Erythroblast (primary cell): ENCODE measurements at places on chromosomes 5 and 9.

GRCh38 chr5:133147815-133148567, 96.2 kb downstream of the HSPA4 start:
- DNase-seq = no peak

DNA sequence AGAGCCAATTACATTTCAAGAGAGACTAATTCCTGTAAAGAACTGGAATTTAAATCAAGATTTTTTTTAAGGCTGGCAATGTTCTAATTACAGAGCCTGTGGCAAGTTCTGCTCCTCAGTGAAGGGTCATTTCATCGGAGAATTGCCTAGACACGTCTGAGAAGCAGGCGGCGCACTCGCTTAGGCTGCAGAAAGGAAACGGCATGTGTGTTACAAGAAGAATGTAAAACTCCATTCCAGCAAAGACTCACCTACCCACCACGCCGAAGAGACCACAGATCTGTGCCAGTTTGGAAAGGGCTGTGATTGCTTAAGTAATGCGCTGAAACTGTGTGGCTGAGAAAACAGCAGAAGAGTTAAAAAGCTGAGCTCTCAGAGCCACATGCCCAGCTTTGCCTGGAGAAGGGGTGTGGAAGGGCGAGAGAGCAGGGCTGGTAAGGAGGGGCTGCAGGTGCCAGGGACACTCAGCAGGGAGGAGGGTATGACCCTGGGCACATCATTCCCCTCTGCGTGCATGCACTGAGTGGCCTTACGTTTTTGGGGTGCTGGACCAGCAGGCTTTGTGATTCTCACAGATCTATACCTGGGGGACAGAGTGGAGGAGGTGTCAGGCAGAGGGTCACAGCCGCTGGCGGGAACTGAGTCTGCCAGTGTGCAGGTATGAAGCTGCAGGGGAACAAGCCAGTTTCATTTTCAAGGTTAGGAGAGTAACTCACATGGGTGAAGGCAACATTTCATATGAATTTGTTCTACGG, 17.8 kb upstream of the SLC25A51 start:
- no peak for DNase-seq

- no peak for DNase-seq
These were observed 51.3 kb downstream of the DPYSL3 start for GRCh38 chr5:147458581-147458980.

DNA sequence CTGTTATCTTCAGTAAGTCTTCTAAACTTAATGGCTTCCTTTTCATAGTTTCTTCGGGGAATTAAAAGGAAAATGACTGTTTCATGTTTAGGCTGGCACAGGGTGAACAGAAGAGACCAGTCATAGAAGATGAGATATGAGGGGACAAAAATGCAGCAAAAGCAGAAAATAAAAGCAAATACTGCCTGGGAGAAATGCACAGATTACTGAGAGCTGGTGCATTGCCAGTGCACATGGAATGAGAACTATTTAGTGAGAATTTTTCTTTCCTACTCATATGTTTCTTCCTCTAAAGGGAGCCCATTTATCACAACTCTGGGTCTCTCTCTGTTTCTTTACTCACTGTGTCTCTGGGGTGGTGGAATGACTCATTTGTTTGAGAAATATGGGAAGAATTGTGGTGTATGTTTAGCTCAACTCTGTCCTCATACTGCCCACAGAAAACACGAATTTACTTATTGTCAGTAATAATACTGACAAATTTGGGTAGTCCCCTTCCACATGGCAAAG, 25.9 kb upstream of the ANKRD55 start:
- DNase-seq = no peak

DNA sequence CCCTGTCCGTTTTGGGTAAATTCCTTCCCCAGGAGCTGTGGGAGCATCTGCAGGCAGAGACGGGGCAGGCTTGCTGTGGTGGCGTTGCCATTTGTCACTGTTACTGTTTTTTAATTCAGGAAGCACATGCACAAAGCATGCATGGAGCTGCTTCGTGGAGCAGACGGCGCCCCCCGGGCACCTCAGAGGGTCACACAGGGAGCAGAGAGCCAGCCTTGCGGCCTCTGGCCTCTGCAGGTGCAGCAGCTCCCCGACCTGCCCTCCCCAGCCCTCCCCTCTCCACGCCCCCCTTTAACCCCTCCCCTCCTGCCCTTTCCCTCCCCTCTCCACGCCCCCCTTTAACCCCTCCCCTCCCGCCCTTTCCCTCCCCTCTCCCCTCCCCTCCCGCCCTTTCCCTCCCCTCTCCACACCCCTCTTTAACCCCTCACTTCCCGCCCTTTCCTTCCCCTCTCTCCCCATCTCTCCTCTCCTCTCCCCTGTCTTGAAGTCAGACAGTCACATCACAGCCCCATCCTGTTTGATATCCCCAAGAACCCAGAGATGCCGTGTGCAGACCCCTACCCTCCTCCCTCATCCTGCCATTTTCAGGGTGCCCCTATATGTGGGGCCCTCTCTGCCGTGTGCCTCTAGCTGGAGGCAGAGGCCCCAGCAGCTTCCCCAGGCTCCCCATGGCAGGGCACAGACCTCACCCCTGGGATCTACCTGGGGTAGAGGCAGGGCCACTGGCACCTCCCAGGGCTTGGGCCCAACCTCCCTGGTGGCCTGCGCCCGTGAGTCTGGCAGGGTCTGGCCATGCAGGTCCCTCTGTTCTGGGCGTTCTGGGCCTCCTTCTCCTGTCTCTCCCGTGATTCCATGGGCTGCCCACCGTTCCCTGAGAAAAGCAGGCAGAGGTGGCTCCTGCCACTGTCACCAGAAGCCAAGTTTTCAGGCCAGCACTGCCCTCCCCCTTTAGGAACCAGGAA, 29.6 kb upstream of the UBAC1 start:
- peak; percentile 78 for DNase-seq

GRCh38 chr5:147437161-147437596, 72.7 kb downstream of the DPYSL3 start:
- DNase-seq = no peak

DNA sequence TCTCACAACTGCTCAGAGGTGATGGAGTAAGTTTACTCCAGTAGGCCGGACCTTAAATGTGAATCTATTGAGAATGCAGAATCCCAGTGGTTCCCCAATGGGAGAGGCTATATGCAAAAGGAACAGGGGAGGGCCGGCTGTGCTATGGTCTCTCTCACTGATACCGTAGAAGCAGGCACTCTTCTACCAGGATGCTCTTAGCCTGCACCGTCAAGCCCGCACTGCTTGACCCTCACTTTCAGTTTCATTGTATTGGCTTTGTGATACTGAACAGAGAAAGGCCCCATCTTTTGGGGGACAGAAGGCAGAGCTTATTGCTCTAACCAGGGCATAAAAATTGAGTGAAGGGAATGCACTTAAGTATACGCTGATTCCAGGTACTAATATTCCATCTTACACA, 615.0 kb upstream of the RGMB start:
- no peak for DNase-seq

GRCh38 chr5:81537905-81538547, 144.1 kb upstream of the ACOT12 start:
- DNase-seq = no peak

DNA sequence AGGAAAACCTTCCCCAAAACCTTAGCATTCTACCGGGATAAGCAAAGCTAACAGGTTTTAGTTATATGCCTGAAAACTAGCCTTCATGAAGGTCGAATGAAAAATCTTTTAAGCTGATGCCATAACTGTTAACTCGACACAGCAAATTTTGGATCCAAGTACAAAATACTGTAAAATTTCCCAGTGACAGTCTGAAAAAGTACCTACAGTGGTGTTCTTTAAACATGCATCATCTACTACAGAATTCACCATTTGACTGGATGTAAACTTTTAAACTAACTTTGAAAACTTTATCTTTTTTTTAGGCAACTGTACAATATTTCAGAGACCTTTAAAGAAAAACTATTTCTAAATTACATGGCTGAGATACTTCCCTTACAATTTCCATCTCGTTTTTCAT, 791 bp downstream of the RAPGEF6 start:
- peak; percentile 61 for DNase-seq

DNA sequence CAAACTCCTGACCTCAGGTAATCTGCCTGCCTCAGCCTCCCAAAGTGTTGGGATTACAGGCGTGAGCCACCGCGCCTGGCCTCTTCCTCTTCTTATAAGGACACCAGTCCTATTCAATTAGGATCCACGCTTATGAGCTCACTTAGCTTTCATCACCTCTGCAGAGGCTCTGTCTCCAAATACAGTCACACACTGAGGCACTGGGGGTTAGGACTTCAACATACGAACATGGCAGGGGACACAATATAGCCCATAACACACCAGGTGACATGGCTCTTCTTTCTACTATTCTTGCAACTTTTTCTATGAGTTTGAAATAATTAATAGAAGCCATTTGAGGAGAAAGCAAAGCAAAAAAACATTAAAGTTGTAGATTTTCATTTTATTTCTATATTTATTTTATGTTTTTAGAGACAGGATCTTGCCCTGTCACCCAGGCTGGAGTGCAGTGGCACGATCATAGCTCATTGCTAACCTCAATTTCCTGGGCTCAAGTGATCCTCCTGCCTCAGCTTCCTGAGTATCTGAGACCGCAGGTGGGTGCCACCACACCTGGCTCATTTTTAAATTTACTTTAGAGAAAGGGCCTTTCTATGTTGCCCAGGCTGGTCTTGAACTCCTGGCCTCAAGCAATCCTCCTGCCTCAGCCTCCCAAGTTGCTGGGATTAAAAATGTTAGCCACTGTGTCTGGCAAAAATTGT, 6.0 kb upstream of the PRRT1B start:
- no peak for DNase-seq

DNA sequence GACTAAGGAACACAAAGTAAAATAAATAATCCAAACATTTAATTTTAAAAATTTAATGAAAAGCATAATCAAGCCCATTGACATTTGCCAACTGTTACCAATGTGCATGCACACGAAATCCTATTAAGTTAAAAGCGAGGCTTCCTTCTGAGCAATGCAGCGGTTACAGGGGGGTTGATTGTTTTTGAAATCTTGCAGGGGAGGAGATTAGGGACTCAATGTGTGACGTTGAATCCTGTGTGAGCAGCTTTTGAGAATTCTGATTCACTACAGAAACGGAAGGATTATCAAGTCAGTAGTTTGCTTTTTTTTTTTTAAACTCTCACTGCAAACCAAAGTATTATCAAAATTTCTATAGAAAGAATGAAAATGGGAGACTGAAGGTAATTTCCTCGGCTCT, 109.5 kb downstream of the PRKACG start:
- no peak for DNase-seq

DNA sequence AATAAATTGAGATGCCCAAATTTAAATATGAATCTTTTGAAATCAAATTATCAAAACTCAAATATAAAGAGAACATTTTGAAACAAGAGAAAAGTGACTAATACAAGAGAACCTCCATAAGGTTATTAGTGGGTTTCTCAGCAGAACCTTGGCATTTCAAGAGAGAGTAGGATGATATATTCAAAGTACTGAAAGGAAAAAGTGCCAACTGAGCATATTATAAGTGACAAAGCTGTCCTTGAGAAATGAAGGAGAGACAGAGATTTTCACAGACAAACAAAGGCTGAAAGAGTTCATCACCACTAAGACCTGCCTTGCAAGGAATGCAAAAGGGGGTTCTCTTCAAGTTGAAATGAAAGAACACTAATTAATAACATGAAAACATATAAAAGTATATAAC, 366.0 kb downstream of the HINT1 start:
- no peak for DNase-seq

- no peak for DNase-seq
These were observed 161.5 kb downstream of the EBF1 start for GRCh38 chr5:158938200-158938599.

GRCh38 chr5:113598926-113599325, 85.4 kb downstream of the YTHDC2 start:
- no peak for DNase-seq

- no peak for DNase-seq
These were observed 8.5 kb upstream of the ACSL6 start for GRCh38 chr5:132019857-132020555.

DNA sequence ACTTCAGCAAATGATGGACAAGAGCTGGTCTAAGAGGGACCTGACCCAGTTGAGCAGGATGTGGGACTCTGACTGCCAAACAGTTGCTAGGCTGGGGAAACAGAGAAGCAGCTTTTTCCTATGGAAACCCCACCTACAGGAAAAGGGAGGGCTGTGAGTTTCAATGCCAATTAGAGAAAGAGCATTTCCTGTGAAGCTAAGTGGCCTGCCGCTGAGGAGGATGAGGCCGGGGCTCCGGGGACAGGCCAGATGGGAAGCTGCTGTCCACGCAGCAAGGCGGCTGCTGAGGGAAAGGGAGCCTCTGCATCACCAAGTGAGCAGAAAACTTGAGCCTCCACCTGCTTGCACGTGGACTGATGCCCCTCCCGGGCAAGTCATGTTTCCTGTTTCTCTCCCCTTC, at the start of gene PCDH12:
Gene PCDH12 (minus strand): TSS at position 90 of the 400 bp plus-strand sequence. CDS start 351 bp downstream, outside the sequence.
- DNase-seq = no peak

GRCh38 chr9:15553528-15553898, 670 bp downstream of the CCDC171 start:
- no peak for DNase-seq

- peak; percentile 57 for DNase-seq
These were observed 639.0 kb downstream of the CCDC171 start for GRCh38 chr9:16191691-16192402.

- DNase-seq = no peak
These were observed 430.9 kb downstream of the CHSY3 start for GRCh38 chr5:130335117-130335516.

- DNase-seq = peak; percentile 7
These were observed 8.3 kb downstream of the DCTN4 start for GRCh38 chr5:150750469-150750868.

DNA sequence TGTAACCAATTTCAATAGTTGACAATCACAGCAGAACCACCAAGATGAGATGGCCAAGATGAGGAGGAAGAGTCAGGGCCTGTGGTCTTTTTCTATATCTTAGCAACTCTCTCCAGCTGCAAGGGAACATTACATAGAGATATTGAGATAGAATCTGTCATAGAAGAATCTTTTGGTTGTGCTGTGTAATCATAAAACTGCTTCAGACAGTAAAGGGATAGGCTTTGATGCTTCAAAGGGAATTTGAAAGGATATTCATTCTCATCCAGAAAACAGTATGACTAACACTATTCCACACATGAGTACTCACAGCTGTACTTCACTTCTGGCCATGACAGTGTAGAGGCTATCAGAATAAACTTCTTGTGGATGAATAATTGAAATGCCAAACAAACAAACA, 145.9 kb downstream of the YIPF5 start:
- no peak for DNase-seq

- DNase-seq = no peak
These were observed 284.5 kb downstream of the RFX3 start for GRCh38 chr9:3241290-3241689.

- no peak for DNase-seq
These were observed 29.7 kb downstream of the MTMR12 start for GRCh38 chr5:32283061-32283460.

DNA sequence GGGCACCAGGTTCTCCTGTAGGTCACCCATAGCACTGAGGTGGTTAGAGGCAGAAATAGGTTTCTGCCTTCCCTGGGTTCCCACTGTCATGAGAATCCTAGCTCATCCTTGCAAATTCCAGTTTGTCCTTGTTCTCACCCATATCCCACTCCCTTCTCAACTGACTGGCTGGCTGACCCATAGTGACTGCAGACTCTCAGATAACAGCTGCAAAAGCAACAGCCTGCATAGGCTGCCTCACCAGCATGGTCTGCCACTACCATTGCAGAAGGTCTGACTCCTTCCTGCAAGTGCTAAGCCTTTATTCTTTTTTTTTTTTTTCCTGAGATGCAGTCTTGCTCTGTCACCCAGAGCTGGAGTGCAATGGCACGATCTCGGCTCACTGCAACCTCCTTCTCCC, 194.0 kb downstream of the SEMA6A start:
- DNase-seq = no peak

GRCh38 chr9:132418726-132419363, 8.8 kb downstream of the CFAP77 start:
- no peak for DNase-seq

- DNase-seq = peak; percentile 61
These were observed 251.7 kb downstream of the DENND1A start for GRCh38 chr9:123678038-123678877.

GRCh38 chr9:14321517-14322130, 7.7 kb upstream of the NFIB start:
- peak; percentile 24 for DNase-seq
